A549 treated with DMSO at 1 μM for 4 hours (cell line): ENCODE measurements at places on chromosomes 7 and 10. TPM values are rescaled to one million over a fixed set of nuclear protein-coding genes. Genes with fewer than 3 reads are reported as not detected.

Gene SPAM1
- not detected in 5 replicates for total RNA-seq

Gene HOXA11
- 0.63 to 1.2 TPM (median 0.79 TPM) in 5 replicates for total RNA-seq

Gene UTF1
- 0.07 TPM in 1 of 5 replicates, not detected in the others for total RNA-seq

Gene HOXA6
- 0.71 to 2.5 TPM (median 1.8 TPM) in 5 replicates for total RNA-seq

Gene TAS2R5
- 0.37 to 0.81 TPM (median 0.46 TPM) in 4 of 5 replicates, not detected in the other for total RNA-seq

Gene LRRD1
- total RNA-seq: not detected in 5 replicates

Gene MRPS17
- total RNA-seq: 24.4 to 29.0 TPM (median 28.7 TPM) in 5 replicates

Gene AMZ1
- 0.01 to 0.05 TPM in 2 of 5 replicates, not detected in the others for total RNA-seq

Gene GALNT17
- total RNA-seq: not detected in 5 replicates
